COR-L47 (cell line): ENCODE measurements at places on chromosomes 7 and 10.

GRCh38 chr7:16841681-16842080 is 36.9 kb upstream of the AGR2 start:
- no peak for DNase-seq

- DNase-seq, result no peak
Measured at GRCh38 chr7:50317221-50317678, 12.7 kb downstream of the IKZF1 start.

DNA sequence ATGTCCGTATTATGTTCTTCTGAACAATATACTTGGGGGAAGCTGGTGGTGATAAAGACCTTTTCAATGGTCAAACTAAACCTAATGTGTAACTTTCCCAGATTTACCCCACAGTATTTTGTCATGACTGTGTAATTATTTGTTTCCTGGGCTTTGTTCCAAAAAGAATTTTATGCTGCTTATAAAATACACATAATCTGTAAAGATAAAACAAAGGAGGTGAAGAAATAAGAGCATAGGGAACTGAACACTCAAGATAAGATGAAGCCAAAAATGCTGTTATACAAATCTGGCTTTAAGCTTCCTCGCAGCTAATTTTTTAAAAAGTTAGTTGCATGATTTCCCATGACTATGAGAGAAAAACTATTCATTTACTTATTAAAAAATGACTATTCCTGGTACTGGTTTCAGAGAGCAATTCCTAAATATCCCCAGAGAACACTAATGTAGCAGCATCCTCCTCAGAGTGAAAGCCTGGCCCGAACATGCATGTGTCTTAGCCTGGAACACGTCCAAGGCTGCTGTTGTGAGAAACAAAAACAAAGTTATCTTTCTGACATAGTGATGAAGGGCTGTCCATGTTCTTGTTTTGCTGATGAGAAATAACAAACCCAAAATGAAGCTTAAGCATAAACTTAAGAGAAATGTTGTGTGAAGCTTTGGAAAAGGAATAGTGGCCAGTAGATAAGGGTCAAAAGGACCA is 33.9 kb downstream of the MALSU1 start:
- no peak for DNase-seq

- DNase-seq, result no peak
Measured at GRCh38 chr7:95553939-95554338, 42.4 kb downstream of the PDK4 start.

DNA sequence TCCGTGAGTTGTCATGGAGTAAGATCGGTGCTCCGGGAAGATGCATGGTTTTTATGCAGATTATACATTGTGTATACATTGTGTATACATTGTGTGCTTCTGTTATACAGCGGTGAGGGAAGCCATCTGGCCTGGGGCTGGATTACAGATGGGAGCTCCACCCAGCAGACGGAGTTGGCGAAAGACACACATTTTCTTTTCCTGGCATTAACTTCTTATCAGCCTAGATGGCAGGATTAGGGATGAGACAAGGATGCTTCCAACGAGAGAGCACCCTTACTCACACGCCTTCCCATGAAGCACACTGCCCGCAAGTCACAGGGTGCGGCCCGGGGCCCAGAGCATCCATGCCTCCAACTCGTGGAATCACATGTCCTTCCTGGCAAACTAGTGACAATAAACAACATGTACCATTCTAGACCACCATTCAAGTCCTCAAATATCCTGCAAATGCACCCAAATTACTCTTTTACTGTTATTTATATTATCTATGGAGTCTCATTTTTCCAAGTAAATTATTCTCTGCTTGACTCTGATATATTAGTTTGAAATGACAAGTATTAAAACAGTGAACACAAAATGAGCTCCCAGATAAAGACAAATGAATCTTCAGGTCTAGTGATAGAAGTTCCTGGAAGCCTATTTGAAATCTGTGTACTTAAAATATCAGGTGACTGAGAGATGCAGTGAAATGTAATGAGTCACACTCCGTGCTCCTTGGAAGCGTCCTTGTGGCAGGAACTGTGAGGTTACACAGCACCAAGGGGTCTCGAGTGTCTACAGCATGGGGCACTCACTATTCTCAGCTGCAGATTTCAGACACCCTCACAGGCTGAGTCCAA is 29.8 kb upstream of the PPP2R2D start:
- DNase-seq, result no peak

GRCh38 chr7:17946591-17946990 is 6.3 kb upstream of the SNX13 start:
- DNase-seq, result no peak
